Airway epithelial cell (primary cell): ENCODE measurements at places on chromosomes 7 and 10. TPM values are rescaled to one million over a fixed set of nuclear protein-coding genes. Genes with fewer than 3 reads are reported as not detected.

Gene NOS3
- 0.49 and 0.51 TPM in 2 replicates for total RNA-seq

Gene AUTS2
- 6.6 and 15.3 TPM in 2 replicates for total RNA-seq

Gene FLNC
- total RNA-seq: 0.84 and 0.85 TPM in 2 replicates

Gene GRM8
- under 0.01 TPM in 1 of 2 replicates, not detected in the other for total RNA-seq

Gene ASB10
- not detected in 2 replicates for total RNA-seq

Gene AGR2
- total RNA-seq: 69.2 and 131 TPM in 2 replicates

Gene CRHR2
- not detected in 2 replicates for total RNA-seq

Gene DGKB
- total RNA-seq: not detected in 2 replicates

Gene TBC1D12
- 6.7 and 8.2 TPM in 2 replicates for total RNA-seq

Gene KCNK18
- not detected in 2 replicates for total RNA-seq

Gene DPYSL4
- 0.14 and 0.71 TPM in 2 replicates for total RNA-seq

Gene SPDYE9
- total RNA-seq: not detected in 2 replicates

Gene SLC29A4
- 0.99 and 1.3 TPM in 2 replicates for total RNA-seq

Gene ZNF736
- 3.2 and 3.6 TPM in 2 replicates for total RNA-seq

Gene OPALIN
- not detected in 2 replicates for total RNA-seq
